ENCODE measurements at places on chromosomes 1 and 21.

- no peak for DNase-seq
Measured at GRCh38 chr1:75085931-75086330, 48.3 kb upstream of the LHX8 start.

DNA sequence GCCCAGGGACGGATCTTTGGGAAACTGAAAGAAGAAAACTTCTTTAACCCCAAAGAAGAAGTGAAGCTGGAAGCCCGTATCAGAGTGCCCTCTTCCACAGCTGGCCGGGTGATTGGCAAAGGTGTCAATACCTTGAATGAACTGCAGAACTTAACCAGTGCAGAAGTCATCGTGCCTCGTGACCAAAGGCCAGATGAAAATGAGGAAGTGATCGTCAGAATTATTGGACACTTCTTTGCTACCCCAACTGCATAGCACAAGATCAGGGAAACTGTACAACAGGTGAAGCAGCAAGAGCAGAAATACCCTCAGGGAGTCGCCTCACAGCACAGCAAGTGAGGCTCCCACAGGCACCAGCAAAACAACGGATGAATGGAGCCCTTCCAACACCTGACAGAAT lies 114.0 kb downstream of the NBPF12 start:
- no peak for DNase-seq

- DNase-seq, result no peak
Measured at GRCh38 chr1:76820028-76820427, 47.3 kb upstream of the ST6GALNAC5 start.

DNA sequence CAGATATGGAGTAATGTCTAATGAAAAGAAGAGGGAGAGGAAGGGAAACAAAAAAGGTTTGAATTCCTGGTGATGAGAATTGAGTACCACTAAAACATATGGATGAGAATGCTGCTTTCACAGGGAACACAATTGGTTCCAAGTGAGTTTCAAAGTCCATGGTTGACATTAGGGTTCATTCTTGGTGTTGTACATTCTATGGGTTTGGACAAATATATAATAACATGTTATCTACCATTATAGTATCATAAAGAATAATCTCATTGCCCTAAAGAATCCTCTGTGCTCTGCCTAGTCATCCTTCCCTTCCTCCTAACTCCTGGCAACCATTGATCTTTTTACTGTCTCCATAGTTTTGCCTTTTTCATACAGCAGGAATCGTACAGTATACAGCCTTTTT lies 20.1 kb downstream of the TMCO1 start:
- no peak for DNase-seq

DNA sequence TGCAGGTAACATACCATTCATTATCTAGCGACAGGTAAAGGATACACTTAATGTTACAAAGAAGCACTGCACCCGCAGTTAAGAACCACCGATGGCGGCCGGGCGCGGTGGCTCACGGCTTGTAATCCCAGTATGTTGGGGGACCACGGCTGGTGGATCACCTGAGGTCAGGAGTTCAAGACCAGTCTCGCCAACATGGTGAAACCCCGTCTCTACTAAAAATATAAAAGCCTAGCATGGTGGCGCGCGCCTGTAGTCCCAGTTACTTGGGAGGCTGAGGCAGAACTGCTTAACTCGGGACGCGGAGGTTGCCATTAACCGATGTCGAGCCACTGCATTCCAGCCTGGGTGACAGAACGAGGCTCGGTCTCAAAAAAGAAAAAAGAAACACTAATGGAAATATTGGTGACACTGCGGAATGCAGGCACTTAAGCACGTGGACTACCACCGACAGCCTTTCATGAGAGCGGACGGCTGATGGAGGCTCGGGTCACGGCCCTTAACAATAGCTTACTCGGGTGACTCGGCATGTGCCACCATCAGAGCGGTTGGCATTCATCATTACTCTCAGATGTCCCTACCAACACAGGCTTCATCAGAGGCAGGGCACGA lies 542 bp downstream of the GAS5 start:
- no peak for DNase-seq

Data from right renal cortex interstitium (tissue), 3 donors.